Kidney (tissue), 22 donors: ENCODE measurements at places on chromosomes 6 and 20. TPM values are rescaled to one million over a fixed set of nuclear protein-coding genes. Genes with fewer than 3 reads are reported as not detected.

APOBEC2 gene
- not detected for total RNA-seq

RAD21L1 gene
- not detected for total RNA-seq

BPI gene
- 0.16 TPM for total RNA-seq

SEMG2 gene
- 0.16 TPM for total RNA-seq

ZBTB46 gene
- 24.0 TPM for total RNA-seq

TSPO2 gene
- 0.44 TPM for total RNA-seq

LY6G6D gene
- not detected for total RNA-seq

ASXL1 gene
- 71.1 TPM for total RNA-seq

OR10C1 gene
- total RNA-seq: not detected

CDSN gene
- 0.13 TPM for total RNA-seq

APCDD1L gene
- 1.2 TPM for total RNA-seq

SUMO4 gene
- total RNA-seq: 1.9 TPM

OSER1 gene
- total RNA-seq: 33.5 TPM

GNRH2 gene
- total RNA-seq: not detected

FRS3 gene
- 7.0 TPM for total RNA-seq

KHDC1L gene
- not detected for total RNA-seq

DEK gene
- 67.2 TPM for total RNA-seq

SLC52A3 gene
- total RNA-seq: 10.9 TPM

NKX2-4 gene
- total RNA-seq: not detected

CABLES2 gene
- total RNA-seq: 4.5 TPM

ARMC12 gene
- total RNA-seq: 0.47 TPM

ZDHHC14 gene
- 26.7 TPM for total RNA-seq

PDYN gene
- total RNA-seq: not detected

CRISP2 gene
- not detected for total RNA-seq

PI16 gene
- 1.7 TPM for total RNA-seq

OPRL1 gene
- total RNA-seq: 1.2 TPM
